T-helper 2 cell treated with Interferon-gamma antibody and Interleukin-4, amounts not matched to agents 5 μg/mL and 100 μg/mL, for 36 hours (primary cell): ENCODE measurements at places on chromosomes 13 and 19.
A peak's percentile ranks its signal among the peaks of the same experiment; 100 is the strongest.

- DNase-seq = no peak
These were observed 4.3 kb downstream of the RRAS start for GRCh38 chr19:49635530-49636232.

DNA sequence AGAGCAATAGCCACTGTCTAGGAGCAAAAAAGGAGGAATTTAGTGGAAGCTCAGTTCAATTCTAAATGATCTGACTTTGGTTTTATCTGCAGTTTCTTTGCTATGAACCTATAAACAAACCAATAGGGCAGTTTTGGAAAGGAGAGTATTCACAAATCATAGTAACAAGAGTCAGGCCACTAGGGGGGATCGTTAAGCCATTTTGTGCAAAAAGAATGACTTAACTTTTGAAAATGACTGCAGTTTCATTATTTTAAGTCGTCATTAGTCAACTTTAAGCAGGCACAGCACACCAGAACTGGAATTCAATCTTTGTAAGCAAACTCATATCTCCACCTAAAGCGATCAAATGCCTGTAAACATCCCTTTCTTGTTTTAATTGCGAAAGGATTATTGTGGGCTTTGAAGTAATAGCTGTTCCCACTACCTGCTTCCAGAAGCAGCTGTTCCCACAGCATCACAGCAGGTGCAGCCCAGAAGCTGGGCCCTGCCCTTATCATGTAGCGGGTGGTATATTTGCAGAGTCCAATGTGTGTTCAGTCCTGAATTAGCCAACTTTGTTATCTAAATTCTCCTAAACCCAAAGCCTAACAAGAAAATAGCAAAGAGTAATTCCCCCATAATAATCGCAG lies 51.5 kb downstream of the SOX21 start:
- DNase-seq = no peak

GRCh38 chr13:96783511-96783910 lies 210.8 kb downstream of the OXGR1 start:
- DNase-seq = no peak

DNA sequence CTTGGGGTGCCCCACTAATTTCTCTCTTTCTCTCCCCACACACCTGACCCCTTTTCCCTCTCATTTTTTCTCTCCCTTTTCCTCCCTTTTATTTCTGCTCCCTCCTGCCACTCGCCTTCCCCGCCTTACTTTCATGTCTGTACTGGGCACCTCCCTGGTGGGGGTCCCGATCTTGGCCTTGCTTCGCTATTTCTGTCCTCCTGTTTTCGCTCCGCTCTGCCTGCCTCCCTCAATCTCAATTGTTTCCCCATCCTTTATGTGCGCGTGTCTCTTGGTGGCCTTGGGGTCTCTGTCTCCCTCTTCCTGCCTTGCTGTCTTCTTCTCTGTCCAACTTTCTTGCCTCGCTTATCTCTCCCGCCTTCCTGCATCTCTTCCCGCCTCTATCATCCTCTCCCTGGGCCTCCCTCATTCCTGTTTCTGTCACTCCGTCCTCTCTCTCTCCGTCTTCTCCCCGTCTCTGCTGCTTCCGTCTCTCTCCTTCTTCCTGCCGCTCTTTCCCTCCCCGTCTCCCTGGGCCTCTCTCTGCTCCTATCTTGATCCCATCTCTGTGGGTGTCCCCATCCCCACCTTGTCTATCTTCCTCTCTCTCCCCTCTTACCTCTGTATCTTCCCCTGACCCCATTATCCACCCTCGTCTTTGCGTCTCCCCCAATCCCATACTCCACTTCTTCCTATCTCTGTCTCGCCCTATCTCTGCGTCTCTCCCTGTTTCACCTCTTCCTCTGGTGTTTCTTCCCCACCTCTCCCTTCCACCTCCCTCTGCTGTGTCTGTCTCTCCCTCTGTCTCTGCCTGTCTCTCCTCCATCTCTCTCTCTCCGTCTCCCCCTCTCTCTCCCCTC lies 4.0 kb downstream of the GRIN2D start:
- DNase-seq = no peak

DNA sequence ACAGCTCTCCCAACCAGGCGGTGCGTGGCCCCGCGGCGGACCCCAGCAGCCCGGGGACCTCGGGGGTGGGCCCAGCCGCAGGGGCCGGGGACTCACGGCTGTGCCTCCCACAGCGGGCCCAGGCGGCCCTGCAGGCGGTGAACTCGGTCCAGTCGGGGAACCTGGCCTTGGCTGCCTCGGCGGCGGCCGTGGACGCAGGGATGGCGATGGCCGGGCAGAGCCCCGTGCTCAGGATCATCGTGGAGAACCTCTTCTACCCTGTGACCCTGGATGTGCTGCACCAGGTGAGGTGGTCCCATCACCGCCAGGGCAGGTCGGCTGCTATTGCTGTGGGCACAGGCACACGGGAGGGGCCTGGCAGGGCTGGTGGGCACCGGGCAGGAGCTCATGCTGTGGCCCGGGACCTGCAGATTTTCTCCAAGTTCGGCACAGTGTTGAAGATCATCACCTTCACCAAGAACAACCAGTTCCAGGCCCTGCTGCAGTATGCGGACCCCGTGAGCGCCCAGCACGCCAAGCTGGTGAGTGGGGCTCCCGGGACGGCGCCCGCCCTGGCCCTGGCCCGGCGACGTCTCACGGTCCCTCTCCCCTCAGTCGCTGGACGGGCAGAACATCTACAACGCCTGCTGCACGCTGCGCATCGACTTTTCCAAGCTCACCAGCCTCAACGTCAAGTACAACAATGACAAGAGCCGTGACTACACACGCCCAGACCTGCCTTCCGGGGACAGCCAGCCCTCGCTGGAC lies 7.3 kb downstream of the PTBP1 start:
- DNase-seq = no peak

DNA sequence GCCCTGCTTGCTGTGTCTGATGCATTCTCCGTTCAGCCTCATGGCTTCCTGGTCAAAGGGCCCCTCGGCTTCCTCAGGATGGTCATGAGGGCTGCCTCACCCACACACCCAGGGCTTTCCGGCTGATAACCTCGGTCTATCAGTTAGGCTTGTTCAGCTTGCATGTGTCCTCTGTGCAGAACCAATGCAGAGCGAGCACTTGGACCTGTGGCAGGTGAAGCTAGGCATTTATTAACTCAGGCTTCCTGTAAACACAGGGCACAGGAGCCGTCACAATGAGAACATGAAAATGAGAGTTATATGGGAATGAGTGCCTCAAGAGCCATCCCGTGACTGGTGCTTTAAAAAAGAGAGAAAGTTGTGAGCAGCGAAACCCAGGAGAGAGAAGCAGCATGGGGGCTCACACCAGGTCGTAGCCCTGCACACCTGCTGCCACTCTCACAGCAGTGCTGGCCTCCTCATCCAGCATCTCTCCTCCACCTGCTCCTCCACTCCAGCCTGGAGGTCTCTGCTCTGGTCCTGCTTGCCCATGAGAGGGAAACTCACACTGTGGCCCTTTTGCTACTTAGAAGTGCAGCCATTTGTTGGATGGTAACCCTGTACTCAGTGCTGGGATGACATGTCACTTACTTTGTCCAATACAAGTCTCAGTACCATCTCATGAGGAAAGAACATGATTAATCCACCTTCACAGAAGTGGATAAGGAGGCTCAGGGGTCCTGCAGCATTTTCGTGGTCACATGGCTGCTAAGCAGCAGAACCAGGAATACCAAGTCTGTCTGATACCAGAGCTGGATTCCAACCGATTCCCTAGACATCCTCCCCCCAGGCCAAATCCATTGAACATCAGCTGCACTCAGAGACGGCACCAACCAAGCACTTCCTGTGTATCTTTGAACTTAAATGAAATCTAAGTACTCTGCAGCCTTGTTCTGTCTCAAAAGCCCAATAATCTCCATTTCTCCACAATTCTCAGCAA lies 50.5 kb upstream of the IRS2 start:
- DNase-seq = no peak

DNA sequence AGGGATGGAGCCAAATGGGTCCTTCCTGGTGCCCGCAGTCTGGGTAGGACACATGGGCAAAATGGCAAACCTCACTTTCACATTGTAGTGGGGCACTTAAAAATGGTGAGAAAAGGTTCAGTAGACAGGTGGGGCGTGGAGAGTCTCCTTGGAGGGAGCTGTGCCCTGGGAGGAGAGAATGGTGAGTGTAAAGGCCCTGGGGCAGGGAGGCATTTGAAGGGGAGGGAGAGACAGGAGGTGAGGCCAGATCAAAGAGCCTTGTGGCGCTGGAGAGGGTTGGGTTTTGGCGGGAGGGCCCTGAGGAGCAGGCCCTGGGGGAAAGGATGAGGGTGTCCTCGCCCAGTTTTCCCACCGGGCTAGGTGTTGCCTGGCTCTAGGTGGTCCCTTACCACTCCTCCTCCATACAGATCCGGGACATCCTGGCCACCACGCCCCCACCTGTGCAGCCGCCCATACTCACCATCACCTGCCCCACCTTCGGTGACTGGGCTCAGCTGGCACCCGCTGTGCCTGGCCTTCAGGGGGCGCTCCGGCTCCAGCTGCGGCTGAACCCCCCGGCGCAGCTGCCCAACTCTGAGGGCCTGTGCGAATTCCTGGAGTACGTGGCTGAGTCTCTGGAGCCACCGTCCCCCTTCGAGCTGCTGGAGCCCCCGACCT lies 6.3 kb downstream of the MAP1S start:
- DNase-seq = no peak

GRCh38 chr13:79475569-79475968 lies 5.4 kb upstream of the NDFIP2 start:
- DNase-seq = no peak

GRCh38 chr13:109152941-109153340 lies 523.5 kb downstream of the MYO16 start:
- no peak for DNase-seq

- DNase-seq = no peak
These were observed 218.0 kb downstream of the RBM26 start for GRCh38 chr13:79187917-79188690.

GRCh38 chr13:94595001-94595949 lies 677 bp downstream of the TGDS start:
- DNase-seq = peak; percentile 41
